ENCODE measurements at places on chromosomes 7 and 10.
A peak's percentile ranks its signal among the peaks of the same experiment; 100 is the strongest.

DNA sequence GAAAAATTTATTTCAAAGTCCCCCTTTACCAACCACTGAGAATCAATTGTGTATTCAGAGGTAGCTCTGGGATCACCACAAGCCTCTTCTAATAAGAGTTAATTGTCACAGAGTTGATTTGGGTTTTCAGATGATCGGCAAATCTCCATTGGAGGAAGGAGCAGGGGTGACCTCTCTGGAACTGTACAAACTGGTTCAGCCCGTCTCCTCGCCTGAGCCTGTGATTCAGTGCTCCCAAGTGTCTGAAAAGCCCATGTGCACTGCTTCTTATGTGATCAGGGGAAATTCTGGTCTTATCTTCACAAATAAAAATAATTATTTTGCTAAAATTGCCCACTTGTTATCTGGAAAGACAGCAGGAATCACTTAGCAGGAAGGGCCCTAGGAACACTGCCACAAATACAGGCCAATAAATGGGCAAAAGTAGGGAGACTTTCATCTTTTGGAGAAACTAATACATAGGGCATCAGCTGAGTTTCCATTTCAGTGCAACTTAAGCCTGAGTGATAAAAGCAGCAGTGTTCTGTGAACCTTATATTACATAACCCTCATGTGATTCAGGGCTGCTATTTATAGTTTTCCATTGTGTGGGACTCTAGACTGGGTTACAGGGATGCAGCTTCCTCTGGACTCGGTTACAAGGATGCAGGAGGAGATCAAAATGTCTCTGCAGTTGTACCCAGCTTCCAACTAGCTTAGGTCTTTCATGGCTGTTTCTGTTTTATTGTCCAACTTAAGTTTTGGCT lies 32.3 kb downstream of the CDK1 start:
- DNase-seq = peak; percentile 45

- DNase-seq = no peak
Observed at GRCh38 chr7:38335128-38335491, 61.7 kb upstream of the TARP start.

DNA sequence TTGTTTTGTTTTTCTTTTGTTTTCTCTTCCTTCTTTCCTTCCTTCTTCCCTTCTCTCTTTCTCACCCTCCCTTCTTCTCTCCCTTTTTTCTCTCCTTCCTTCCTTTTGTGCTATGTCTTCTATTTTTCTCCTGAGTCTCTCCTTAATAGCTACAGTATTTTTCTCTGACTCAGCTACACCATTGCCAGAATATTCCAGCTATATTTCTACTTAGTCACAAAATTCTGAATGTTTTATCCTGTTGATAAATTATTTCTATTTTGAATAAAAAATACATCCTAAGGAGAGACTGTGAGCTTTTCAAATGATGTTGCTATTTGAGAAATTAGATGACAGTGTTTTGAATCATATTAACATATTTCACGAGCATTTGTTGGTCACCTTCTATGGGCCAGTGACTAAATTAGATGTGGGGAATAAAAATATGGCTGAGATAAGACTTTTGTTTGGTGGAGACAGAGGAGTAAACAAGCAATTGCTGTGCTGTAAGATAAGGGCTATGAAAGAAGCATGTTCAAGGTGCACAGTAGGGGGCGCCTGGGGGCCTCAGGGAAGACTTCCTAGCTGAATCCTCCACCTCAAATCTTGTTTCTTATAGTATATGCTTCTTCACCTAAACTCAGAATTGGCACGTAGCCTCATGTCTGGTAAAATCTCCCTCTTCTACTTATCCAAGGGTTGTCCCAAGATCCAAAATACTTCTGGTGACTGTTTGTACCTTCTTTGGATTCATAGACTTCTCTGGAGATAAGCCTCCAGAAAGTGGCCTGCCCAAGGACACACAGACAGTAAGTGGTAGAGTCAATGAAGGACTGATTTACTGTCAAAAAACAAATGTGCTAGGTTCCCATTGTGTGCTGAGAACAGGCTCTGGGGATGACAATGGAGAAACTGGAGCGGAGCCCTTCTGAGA lies 115.5 kb upstream of the CREB5 start:
- DNase-seq = peak; percentile 39

DNA sequence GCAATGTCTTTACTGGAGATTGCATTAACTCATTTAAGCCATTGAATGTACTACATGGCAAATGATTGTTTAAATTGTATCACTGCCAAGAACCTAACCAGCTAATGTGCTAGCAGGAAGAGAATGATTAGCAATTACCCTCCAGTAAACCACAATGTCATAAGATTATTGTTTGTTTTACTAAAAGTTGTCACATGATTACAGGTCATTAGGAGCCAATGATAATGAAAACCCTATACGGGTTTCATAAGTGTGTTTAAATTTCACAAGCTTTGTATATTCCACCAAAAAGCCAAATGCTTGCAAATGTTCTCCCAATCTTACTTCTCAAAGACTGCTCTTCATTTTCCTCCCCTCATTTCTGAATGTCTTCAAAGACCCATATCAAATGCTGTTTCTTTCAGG lies 76.5 kb upstream of the PPP1R3C start:
- no peak for DNase-seq

- DNase-seq = no peak
Observed at GRCh38 chr10:504121-504611, 185.3 kb downstream of the DIP2C start.
